Foreskin keratinocyte (primary cell): ENCODE measurements at places on chromosomes 7 and 10.
A peak's percentile ranks its signal among the peaks of the same experiment; 100 is the strongest.

- no peak for DNase-seq
Observed at GRCh38 chr7:80393786-80394185, 118.1 kb downstream of the GNAT3 start.

DNA sequence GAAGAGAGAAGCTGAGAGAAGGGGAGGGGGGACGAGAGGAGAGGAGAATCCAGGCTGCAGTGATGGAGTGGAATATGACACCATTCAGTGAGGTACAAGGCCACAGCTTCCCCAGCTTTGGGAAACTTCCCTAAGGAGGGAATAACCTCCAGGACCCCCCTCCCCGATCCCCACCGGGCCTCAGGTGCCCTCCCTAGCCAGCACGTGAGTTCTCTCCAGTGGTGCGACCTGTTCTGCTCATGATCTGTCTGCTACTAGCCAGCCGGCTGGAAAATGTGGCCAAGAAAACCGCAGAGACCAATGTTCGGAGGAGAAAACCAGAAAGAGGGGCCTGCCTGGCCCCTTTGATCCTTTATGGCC, 39.9 kb upstream of the AGK start:
- DNase-seq = no peak

DNA sequence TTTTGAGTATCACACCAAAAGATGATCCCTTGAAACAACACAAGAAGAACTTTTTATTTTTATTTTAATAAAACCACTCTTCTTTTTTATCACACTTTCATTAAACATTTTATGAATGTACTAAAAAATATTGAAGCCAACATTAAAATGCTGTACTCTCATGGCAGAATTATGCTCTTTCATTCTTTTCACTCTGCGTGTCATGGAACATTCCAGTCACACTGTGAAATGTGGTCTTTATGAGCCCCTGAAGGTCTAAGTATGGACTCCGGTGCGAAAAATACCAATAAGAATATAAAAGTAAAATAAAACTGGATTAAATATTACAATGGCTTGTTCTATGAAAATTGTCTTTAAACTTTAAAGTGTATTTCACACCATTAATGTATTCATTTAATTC, 148.4 kb downstream of the TMEM26 start:
- no peak for DNase-seq

DNA sequence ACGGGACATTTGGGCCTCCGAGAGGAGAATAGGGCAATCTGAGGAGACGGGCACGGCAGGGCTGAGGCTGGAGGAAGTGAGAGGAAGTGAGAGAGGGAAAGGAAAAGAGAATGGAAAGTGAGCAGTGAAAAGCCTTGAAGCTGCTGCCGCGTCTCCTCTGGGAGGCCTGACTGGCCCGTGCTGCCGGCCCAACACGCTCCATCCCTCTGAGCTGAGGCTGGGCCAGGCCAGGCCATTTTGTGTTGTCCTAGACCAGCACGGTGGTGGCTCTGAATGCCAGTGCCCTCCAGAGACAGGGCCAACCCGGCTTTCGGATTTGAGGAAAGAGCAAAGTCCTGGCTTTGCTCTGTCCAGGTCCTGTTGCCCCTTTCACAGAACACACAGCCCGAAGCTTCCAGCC, 361.1 kb upstream of the SHH start:
- no peak for DNase-seq

- DNase-seq = no peak
Observed at GRCh38 chr10:100942229-100942628, 27.1 kb upstream of the SEMA4G start.

GRCh38 chr10:132651511-132652029, 114.0 kb downstream of the INPP5A start:
- DNase-seq = no peak

GRCh38 chr7:33237036-33237435, 107.7 kb downstream of the BBS9 start:
- DNase-seq = peak; percentile 5

DNA sequence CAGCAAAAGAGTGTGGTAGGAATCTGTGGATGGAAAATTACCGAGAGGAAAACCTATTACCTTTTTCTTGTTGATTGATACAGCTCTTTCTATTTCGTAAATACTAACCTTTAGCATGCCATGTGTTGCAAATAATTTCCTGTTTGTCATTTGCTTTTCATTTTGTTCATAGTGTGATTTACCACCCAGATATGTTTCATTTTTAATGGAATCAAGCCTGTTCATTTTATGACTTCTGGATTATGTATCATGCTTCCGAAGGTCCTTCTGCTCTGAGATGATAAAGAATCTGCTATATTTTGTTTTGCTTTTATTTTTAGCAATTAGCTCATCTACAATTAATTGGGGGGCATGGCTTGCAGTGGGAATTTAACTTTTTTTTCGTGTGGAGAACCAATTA, 46.5 kb downstream of the INPP5F start:
- DNase-seq = no peak

DNA sequence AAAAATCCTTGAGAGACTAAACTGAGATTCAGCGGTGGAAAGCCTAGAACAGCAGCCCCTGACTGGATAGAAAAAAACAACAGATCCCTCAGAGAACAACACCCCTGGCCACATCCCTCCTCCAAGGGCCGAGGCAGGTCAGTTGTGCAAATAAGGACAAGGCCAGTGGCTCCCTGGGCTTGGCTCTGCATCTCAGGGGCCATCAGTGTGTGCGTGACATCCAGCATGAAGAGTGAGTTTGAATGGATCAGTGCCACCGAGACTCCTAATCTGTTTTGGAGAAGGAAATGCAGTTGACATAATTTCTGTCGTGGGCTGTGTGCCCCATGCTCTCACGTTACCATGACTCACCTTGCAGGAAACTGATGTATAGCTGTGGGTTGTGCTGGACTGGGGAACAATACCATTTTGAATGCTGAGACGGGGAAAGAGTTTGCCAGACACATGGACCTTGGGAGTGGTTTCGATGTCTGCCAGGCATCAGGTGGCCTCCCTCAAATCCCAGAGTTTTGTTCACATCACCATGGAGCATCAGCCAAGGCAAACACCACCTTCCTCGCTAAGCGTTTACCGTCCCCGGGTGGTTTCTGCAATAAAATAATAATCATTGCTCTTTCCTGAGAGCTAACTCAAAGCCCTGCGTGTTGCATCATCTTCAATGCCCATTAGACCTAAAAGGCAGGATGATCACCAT, 153.2 kb upstream of the FZD8 start:
- no peak for DNase-seq

DNA sequence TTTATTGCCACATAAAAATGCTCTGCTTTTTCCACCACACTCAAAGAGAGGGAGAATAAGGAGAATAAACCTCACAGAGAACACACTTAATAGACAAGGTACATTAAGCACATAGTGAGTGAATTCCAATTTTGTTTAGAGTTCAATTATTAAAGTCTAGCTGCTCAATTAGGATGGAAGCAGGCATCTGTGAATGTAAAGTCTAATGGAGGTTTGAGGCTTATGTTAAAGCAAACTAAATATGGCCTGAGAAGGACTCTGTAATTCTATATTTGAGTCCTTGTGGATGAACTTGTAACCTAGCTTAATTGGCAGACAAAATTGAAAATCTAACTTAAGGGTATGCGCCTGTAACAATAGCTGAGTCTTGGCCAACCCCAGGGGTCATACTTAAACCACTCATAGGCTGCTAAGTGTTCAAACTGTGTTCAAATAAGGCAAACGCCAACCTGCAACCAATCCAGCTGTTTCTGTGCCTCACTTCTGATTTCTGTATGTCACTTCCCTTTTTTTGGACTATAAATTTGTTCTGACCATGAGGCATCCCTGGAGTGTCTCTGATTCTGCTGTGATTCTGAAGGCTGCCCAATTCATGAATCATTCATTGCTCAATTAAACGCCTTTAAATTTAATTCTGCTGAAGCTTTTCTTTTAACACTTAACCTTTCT, 31.3 kb upstream of the NME8 start:
- no peak for DNase-seq

GRCh38 chr7:79615871-79616640, 162.6 kb upstream of the MAGI2 start:
- no peak for DNase-seq

DNA sequence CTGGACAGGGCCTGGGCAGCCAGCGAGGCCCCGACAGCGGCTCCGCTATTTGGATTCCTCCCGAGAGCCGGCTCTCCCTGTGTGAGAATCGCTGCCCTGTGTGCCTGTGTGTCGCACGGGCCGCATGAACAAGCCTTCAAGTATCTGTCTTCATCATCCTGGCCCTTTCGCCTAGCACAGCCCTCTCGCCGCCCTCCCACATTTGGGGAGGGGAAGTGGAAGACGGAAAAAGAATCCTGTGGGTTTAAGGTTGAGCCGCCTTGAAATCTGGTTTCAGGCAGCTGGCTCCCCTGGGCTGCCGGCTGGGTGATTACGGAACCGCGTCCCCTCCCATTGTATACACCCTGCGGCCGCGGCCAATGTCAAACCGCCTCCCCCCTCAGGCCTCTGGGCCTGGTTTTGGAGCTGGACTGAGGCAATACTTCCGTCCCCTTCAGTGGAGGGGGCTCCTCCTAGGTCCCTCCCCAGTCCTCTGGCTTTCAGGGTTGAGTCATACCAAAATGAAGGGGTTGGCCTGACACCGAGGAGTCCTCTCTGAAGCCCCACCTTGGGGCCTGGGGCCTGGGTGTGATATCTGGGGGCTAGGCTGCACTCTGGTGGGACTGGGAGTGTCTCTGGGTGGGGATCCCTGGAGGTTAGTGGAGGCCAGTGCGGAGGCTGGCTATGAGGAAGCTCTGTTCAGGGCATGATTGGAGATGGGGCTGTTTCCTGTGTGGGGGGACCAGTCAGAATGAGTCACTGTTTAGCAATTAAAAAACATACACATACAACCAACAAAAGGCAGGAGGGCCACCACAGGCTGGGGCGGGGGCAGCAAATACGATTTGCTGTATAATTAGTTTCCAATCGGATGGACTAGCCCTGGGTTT, 1.7 kb downstream of the TRIM8 start:
- peak; percentile 90 for DNase-seq

GRCh38 chr10:22308390-22308789, 7.8 kb upstream of the COMMD3 start:
- peak; percentile 21 for DNase-seq

DNA sequence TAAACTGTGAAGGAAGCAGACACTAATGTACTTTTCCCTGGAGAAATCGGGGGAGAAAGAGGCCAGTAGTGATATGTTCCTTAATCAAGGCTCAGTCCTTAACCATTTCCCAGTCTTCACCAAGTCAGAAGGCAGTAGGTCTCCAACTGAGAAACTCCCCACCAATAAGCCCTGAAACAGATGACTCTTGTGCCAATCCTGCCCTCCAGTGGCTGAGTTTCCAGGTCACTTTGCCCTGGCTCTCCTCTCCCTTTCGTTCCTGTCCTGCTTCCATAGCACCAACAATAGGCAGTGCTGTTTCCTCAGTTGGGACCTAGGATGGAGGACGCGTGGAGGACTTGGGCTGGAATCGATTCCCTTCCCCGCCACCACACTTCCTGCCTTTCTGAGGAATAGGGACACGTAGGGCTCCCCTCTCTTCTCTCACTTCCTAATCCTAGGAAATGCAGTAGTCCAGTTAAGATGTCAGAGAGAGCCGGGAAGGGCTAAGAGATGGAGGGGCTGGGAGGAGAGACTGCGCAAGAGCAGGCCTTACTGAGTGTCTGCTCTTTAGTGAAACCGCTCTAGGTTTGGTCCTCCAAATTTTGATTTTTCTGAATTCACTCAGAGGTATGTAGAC, 23.4 kb downstream of the ATOH7 start:
- DNase-seq = no peak

DNA sequence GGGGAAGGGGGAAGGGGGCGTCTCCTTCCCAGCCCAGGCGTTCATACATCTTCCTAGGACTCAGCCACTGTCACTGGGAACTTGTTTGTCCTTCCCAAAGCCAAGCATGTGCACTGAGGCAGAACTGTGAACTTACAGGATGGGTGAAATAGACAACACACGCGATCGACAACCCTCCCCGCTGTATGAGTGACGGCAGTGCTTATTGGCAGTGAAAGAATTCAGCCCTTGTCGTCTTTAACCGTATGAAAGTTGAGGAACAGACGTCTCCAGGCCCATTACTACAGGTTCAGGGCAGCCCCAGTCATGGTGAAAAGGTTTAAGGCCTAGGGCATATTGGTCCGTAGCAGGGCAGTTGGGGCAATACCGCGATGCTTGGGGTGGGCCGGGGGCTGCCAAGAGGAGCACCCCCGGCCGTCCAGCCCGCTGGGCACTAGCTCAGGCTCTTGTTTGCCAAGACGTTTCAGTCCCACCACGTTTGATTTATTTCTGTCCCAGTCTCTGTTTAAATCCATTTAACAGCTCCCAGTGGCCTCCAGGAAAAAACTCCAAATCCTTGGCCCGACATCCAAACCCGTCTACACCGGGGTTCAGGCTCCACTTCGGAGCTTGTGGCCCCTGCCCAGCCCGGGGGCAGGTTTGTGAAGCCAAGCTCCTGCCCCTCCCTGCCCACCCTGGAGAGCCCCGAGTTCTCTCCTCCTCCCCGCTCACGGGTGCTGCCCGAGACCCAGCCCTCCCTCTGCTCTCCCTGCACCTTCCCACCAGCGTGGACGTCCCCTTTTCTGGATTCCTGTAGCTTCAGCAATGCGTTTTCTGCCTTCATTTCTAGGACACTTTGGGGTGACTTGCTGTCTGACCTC, 159.8 kb downstream of the DNAJB6 start:
- DNase-seq = no peak

DNA sequence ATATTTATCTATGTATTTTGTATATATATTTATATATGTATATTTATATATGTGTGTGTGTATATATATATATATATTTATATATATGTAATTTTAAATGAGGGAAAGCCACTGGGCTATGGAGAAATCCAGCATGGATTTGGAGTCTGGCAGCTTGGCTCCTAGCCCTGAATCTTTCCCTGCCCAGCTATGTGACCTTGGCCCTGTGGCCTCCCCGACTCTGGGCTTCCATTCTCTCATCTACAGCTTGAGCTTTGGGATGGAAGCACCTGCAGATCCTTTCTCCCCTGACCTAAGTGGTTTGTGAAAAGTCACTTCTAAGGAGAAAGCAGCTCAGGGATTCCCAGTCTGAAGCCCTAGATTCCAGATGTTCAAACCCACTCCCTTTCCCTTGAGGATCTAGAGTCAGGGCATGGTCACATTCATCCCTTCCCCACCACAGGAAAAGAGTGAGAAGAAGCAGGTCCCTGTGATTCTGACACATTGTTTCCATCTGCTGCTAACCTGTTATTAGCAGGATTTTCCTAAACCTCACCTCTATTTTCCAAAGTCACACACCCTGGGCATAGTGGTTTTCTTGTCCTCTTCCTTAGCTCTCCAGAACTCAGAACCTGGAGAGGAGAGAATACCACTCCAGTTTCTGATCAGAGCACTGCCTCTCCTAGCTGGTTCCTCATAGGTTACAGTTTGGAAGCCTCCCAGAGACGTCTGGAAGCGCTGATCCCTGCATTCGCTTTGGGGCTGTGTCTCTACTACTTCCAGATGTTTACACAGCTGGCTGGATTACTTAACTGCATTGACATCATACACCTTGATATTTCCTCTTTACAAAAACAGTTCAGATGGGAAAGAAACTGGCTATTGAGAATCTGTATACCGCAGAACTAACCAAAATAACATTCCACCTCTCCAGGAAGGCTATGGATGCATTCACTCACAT, 327.5 kb upstream of the ZMIZ1 start:
- peak; percentile 8 for DNase-seq

DNA sequence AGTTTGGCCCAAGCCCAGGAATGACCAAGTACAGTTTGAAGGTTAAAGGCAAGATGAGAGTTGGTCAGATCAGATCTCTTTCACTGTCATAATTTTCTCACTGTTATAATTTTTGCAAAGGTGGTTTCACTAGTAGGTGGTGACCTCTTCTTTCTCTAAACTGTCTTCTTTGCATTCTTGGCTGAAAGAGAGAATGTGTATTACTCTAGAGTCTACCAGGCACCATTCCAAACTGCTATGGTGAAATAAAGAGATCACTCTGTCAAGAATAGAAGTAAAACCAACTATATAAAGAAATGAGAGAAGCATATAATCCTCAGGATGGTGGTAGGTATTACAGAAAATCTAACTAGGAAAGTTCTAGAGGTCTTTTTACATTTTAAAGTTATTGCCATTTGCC, 72.7 kb downstream of the DYNC1I1 start:
- no peak for DNase-seq
